ENCODE measurements at places on chromosomes 7 and 10. TPM values are rescaled to one million over a fixed set of nuclear protein-coding genes. Genes with fewer than 3 reads are reported as not detected.

DNA sequence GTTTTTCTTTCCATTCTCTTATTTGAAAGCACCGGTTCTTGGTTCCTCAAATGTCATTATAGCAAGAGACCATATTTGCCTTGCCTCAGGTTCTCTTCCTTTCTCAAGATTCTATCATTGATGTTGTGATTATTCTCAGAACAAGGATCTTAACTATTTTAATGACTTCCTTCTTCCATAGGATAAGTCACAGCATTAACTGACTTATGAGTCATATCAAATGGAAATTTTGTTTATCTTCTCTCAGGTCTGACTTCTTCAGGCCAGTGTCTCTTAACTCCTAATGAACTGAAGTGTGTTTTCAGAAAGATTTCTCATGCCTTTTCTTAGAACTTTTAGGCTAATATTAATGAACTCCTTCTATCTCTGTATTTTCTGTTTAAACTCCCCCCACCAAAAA, 794.6 kb upstream of the LRRN3 start:
- no peak for DNase-seq

- no peak for DNase-seq
Measured at GRCh38 chr10:123160311-123160980, 6.2 kb downstream of the BUB3 start.

- DNase-seq, result no peak
Measured at GRCh38 chr10:106643473-106643872, 521.0 kb downstream of the SORCS1 start.

DNA sequence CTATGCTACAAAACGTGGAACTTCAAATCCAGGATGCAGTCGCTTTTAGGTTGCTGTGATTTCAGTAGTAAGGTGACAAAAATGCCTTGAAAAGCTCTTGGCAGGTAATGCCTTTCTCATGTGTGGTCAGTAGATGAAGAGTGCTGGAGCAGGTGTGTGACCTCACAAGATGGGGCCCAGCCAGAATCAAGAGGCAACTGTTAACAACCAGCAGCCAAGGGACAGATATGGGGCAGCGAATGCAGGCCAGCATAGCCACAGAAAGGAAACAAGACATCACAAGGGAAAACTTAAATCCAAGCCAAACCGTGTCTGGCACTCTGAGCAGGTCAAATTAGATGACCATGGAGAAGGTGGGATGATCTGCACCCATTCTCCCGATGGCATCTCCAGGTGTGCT, 12.3 kb downstream of the HUS1 start:
- DNase-seq, result no peak

DNA sequence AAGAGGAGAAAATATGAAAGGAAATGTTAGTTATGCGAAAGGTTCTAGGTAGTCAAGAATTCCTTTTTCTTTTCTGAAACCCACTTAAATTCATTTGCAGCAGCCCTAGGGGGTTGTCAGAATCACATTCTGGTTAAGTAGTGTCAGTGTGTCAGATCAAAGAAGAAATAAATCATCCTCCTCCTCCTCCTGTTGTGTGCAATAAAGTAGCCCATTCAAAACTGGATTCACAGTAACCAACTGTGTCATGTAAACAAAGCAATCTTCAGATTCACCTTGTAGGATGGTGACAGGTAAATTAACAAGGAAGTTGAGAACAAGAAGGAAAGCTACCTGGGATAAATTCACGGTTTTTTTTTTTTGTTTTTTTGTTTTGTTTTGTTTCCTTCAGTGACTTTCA, 127.5 kb downstream of the NSUN6 start:
- DNase-seq, result no peak

GRCh38 chr10:112821663-112822062, 128.4 kb upstream of the TCF7L2 start:
- no peak for DNase-seq

DNA sequence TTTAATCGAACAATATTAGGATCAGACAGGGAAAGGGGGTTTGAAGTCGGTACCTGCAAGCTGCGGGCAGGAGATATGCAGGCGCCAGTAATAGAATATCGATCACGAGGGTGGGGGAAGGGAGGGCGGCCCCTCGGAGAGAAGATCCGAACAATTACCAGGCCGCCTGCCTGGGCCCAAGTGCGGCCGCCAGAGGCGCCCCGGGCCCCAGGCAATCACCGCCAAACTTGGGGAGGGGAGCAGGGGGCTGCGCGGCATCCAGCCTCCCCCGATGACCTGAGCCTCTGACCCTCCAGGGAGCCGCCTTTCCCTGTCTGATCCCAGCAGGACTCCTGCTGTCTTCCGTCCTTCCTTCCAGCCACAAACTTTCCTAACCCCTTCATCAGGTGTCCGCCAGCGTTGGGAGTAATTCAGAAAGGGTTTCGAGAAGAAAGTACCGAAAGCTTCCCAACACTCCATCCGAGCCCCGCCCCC, 1.1 kb downstream of the NKX1-2 start:
- DNase-seq, result no peak

DNA sequence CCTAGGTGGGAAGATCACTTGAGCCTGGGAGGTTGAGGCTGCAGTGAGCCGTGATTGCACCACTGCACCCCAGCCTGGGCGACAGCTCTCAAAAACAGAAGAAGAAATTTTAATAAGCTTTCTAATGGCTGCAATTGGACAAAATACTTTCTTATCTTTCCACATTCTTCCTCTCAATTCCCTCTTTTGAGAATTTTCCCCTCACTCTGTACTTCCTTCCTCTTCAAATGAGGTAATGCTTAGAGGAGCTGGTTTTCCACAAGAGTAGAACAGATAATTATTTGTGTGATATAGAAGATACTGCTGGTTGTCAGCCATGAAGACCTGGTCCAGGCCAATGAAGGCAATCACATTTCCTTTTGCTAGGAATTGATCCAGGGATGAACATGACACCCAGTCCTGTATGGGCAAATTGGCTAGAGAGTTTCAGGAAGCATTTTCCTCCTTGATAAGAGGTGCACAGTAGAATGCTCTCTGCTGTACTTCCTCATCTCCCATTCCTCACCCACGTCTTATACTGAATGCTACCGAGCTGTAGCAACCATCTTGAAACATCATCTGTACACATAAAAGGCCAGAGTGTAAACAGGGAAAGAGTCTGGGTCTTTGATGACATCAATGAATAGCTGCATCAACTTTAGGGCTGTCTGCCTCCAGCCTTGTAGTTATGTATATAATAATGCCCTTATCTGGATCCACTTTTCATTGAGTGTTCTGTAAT, 103.9 kb downstream of the CDK6 start:
- DNase-seq, result no peak

DNA sequence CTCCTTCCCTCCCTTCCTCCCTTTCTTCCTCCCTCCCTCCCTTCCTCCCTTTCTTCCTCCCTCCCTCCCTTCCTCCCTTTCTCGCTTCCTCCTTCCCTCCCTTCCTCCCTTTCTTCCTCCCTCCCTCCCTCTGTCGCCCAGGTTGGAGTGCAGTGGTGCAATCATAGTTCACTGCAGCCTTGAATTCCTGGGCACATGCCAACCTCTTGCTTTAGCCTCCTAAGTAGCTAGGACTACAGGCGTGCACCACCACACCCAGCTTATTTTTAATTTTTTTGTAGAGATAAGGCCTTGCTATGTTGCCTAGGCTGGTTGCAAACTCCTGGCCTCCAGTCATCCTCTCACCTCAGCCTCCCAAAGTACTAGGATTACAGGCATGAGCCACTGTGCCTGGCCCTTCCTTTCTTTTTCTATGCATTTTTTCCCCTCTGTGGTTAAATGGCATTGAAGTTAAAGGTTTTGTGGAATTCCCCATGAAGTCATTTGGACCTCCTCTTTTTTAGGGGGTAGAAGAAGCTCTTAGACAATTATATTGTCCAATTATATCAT, 9.6 kb downstream of the KLHDC10 start:
- no peak for DNase-seq

DNA sequence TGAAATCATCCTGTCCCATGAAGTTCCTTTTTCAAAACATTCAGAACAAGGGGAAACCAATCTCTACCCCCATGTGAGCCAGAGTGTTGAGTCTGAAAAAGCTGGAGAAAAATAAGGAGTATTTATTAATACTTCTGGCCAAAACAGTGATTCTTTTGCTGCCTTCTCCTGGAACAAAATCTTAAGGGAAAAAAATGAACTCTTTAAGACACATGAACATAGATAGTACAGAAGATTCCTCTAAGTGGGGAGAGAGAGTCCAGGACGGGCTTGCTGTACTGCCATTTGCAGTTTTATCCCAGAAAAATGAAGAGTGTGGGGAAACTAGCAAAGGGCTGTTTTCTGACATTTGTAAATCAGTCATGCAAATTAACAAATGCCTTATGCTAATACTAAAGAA, 173.4 kb upstream of the CELF2 start:
- no peak for DNase-seq

DNA sequence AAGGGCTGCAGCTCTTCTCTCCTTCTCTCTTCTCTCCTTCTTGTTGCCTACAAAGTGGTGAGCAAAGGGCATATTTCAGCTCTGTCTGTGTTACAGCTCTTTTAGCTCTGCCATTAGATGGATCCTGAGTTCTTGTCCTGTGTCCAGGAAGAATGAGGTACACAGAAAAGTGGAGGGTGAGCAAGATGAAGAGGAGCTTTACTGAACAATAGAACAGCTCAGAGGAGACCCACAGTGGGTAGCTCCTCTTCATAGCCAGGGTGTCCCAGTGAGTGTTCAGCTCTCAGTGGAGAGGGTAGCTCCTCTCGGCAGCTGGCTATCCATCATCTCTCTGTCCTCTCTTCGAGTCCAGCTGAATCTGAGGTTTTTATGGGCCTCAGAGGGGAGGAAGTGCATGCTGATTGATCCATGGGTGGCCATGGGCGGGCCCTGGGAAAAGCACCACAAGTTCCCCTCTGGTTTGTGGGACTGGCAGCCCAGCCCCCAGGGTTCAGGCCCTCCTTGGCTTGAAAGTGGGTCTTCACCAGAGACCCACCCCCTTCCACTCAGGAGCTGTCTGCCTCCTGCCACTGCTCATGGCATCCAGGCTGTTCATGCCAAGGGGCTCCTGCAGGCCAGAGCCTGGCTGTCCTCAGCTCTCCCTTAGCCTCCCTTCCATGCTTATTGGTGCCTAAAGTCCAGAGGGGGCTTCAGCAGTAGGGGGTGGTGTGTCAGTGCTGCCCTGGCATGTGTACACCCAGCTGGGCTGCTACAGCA, 109.1 kb upstream of the FAM180A start:
- DNase-seq, result no peak

DNA sequence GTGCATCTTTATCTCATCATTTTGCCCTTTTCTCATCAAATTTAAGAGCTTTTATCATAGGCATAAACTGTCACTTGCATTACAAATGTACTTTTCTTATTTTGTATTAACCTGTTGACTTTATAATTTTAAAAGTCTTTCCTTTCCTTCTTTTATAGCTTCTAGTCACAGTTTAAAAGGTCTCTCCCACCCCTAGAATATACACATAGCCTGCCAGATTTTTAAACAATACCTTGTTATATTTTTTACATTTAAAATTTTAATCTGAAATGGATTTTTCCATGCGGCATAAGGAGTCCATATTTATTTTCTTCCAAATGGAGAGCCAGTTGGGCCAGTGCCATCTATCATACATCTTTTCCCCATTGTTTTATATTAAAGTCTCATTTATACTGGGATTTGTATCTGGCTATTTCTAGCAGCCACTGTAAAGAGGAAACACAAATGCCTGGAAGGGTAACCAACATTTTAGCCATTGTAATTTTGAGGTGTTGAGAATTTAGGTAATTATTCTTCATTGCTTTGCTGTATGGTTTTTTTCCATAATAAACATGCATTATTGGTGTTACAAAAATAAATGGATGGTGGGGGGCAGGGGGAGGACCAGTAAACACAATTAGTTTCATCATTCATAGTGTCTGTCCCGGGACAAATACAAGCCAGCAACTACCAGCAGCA, 92.8 kb downstream of the CCDC71L start:
- DNase-seq, result no peak

DNA sequence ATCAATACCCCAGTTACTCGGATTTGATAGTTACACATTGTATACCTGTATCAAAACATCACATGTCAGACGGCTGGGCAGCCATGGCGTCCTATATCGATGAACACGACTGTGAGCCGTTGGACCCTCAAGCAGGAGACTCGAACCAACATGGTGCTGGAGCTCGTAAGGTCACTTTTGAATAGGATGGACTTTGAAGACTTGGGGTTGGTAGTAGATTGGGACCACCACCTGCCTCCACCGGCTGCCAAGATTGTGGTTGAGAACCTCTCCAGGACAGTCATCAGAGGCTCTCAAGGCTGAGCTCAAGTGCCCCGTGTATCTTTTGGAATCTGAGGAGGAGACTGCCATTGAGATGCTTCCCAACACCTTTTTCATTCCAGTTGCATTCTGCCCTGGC, 1.9 kb upstream of the RINT1 start:
- DNase-seq, result no peak

DNA sequence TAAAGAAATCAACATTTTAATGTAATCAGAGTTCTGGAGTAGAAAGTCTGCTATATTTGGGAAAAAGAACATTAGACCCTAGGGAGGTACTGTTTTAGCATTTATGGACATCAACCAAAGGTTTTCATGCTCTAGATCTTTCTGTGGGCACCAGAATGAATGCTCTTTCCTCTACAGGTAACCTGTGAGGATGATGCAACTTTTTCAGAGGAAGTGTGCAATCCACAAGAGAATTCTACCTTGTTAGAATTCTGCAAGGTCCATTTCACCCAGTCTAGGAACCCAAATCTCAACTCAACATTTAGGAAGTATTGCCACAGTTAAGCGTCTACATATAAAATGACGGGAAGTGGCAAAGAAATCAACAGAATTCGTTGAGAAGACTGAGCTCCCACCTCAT, 139.9 kb upstream of the FAM171A1 start:
- DNase-seq, result no peak

GRCh38 chr10:4770801-4771553, 55.0 kb upstream of the AKR1E2 start:
- peak; percentile 78 for DNase-seq

DNA sequence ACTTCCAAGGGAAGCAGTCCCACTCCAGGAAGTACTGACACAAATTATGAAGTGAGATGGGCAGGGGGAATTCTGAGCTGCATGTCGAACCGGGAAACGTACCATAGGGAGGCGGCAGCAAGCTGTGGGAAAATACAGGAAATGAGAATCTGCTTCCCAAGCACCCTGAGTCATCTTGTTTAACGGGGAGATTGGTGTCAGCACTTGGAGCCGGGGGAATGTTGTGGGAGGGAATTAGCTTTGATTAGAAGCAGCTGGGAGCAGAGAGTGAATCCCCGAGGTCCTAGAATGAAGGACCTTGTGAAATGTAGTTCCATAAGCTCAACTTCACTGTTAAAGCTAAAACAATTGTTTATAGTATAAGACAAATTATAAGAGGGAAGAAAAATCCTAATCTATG, 141.4 kb upstream of the PRKCQ start:
- DNase-seq, result peak; percentile 90

DNA sequence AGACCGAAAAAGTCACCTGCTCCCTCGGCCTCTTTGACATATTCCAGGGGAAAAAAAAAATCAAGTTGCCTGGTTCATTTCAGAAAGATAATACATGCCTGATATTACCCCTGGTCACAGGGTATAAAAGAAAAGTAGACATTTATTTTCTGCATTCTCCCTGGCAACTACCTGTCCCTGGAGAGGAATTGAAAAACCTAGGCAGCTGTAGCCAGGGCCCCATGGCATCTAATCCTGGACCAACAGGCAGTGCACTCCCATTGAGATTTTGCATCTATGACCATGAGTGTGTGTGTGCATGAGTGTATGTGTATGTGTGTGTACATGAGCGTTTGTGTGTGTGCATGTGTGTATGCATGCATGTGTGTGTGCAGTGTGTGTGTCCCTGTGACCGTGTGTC, 338.2 kb upstream of the PFKP start:
- no peak for DNase-seq

The VKORC1L1 gene
- 25.0 TPM for total RNA-seq

The CCL24 gene
- not detected for total RNA-seq

The ITPRID1 gene
- total RNA-seq, result not detected

The ECHS1 gene
- 79.0 TPM for total RNA-seq

The CYP3A5 gene
- 0.57 TPM for total RNA-seq

The SYT15 gene
- 0.11 TPM for total RNA-seq

The STRA8 gene
- total RNA-seq, result not detected

The RPEL1 gene
- total RNA-seq, result 0.06 TPM
